ENCODE measurements at places on chromosomes 11 and 22.

- no peak for DNase-seq
Observed at GRCh38 chr22:40241200-40241763, 63.6 kb downstream of the TNRC6B start.

GRCh38 chr11:12744826-12745502 lies 70.7 kb downstream of the TEAD1 start:
- no peak for DNase-seq

- no peak for DNase-seq
Observed at GRCh38 chr11:36177836-36178235, 111.4 kb downstream of the COMMD9 start.

GRCh38 chr11:75298191-75298975 lies 53.1 kb downstream of the ARRB1 start:
- DNase-seq, result no peak

- no peak for DNase-seq
Observed at GRCh38 chr11:7204778-7205177, 46.9 kb upstream of the SYT9 start.

GRCh38 chr22:35733791-35734516 lies 16.3 kb downstream of the APOL5 start:
- DNase-seq, result no peak

DNA sequence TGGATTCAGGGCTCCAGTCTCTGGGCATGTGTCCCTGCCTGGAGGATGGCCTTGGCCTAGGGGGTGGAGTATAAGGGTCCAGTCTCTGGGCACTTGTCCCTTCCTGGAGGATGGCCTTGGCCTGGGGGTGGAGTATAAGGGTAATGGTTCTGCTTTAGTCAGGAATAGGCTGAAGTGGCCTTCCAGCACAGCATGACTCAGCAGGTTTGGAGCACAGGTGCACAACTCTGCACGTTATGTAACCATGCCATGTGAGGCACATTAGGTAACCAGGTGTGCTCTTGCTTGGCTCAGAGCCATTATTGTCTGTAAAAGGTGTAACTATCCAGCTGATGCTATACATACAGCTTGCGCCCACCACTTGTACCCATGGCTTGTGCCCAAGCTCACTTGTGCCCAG lies 48.4 kb upstream of the POLD3 start:
- no peak for DNase-seq

DNA sequence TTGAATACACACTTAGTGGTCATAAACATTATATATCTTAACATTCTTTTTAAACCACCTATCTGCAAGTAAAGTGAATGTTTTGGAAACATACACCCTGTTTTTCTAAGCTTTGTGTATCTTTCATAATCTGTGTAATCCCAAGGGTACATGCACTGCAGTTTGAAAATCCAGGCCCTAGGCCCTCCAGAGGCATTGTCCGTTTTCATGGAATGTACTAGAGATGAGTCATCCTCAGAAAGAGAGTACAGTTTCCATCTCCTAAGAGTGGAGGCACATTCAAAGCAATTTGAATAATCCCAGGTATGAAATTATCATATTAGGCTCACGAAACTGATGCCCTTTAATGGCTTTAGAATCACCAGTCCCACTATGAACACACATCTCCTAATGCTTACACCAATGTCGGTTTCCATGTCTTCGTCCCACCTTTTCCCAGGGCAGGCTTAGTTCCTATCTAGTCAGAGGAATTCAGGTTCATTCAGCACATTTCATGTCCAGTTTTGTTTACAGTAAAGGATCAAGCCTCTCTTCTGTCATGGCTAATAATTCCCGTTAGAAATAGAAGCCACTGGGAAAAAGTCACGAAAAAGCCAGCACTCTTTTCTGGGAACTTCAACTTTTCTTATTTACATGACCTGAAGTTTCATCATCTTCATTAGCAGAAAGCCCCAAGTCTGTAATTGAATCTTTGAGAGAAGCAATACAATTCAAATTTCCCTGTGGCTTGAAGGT lies 39.5 kb upstream of the CD44 start:
- DNase-seq, result no peak

GRCh38 chr22:45757068-45757467 lies 85.4 kb downstream of the ATXN10 start:
- peak; percentile 28 for DNase-seq

GRCh38 chr11:87596176-87596575 lies 558.4 kb downstream of the TMEM135 start:
- DNase-seq, result no peak

DNA sequence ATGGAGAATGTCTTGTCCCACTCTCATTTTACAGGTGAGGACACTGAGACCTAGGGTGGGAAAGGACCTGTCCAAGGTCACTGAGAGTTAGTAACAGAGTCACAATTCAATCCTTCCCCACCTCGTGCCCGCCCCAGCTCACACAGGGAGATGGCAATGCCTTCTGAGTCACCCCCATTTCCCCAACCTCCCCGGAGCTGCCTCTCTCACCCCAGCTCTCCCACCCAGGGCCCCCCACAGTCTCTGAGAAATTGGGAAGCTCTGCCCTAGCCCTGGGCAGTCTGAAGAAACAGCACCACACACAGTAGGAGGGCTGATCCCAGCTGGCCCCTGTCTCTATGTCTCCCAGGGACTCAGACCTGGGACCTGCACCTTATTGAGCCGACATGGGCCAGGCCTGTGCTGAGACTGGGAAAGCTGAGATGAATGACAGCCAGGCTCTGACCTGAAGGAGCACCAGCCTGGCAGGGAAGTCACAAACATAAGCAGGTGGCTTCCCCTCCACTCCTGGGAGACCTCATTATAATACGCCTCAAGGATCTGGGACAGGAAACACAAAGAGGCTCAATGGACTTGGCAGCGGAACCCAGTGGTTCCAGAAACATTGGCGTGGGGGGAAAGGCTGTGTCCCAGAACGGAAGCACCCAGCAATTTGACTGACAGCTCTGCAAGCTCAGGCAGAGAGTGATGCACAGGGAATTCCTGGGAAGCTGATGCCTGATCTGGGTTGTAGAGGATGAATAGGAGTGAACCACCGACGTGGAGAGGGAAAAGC lies 51.0 kb downstream of the CD6 start:
- peak; percentile 48 for DNase-seq

DNA sequence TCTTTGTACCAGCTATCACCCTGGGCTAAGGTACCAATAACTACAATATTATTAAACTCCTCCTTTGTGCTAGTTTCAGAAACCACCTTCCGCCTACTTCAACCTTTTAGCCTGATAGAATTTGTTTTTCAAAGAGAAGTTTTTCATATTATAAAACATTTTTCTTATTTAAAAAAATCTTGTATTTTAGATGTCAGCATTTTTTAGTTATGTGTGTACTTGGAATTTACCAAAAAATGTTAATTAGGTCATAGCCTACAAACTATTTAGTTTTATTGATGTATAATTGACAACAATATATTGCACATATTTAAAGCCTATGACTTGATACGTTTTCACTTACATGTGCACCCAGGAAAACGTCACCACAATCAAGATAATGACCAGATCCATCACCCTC lies 1097.6 kb downstream of the JRKL start:
- DNase-seq, result no peak

DNA sequence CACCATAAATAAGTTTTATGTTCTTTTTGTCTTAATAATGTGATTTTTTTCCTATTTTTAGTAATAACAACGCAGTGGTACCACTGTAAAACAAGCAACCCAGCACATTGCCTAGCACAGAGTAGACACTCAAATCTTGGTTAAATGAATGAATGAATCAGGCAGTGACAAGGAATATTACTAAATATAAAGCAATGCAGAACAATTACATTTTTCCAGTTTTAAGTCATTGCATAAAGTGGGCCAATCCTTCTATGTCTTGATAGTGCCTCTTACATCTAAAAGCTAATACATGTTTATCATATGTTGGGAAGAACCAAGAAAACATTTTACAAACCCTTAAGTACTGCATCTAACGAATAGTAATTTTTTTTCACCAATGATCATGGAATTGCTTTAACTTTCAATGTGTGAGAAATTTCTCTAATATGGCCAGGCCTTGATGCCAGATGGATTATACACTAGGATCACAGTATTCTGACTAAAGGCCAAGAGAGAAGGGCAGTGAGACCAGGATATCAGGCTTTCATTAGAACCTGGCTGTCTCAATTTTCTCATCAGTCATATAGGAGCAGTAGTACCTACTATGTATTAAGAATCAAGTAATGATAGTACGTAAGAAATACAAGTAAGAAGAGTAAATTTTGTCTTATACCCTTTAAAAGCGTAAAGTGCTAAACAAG lies 88.5 kb downstream of the TRIM44 start:
- DNase-seq, result no peak

DNA sequence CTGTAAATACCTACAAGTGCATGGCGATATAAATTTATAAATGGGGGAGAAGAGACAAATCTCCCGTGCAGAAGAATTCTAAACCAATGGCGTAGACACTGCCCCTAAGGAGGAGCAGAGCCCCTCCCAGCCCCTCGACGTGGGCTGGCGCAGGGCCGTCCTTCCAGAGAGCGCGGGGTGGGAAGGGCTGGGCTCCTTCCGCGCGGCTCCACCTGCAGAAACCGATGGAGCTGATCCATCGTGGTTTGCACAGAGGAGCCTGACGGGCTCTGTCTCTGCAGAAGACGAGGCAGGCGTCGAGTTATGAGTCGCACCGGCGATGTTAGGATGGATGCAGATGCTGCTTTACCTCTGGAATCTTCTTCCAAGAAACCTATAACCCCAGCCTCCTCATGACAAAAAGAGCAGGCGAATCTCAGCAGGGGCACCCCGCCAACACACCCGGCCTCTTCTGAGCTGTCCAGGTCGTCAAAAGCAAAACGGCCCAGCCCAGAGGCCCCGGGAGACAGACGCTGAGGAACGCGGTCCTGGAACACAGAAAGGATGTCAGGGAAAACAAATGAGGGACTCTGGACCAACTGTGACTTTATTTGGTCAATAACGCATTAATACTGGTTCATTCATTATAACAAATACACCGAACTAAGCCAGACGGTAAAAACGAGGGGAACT lies 11.0 kb upstream of the B4GALNT4 start:
- DNase-seq, result no peak
